ENCODE measurements at places on chromosomes 12 and 14.

- no peak for DNase-seq
Observed at GRCh38 chr12:50232771-50233209, 50.5 kb downstream of the LIMA1 start.

DNA sequence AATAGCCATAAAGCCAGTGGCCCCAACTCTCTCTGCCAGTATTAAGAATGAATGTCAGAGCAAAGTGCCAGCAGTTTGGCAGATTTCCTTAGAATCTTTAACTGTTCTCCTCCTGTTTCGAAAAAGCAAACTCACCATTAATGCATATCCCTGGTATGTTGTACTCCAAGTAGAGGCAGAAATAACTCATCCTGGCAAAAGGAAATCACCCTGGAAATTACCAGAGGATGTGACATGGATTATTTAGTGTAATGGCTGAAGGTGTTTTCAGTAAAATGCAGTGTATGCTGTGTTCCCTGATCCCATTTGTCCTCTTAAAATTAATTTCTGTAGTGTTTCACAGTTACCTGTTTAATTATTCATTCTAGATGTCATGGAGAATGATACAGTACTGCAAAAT, 105.3 kb downstream of the PDZRN4 start:
- no peak for DNase-seq

- no peak for DNase-seq
Observed at GRCh38 chr14:23942587-23942986, 11.0 kb upstream of the DHRS4 start.

DNA sequence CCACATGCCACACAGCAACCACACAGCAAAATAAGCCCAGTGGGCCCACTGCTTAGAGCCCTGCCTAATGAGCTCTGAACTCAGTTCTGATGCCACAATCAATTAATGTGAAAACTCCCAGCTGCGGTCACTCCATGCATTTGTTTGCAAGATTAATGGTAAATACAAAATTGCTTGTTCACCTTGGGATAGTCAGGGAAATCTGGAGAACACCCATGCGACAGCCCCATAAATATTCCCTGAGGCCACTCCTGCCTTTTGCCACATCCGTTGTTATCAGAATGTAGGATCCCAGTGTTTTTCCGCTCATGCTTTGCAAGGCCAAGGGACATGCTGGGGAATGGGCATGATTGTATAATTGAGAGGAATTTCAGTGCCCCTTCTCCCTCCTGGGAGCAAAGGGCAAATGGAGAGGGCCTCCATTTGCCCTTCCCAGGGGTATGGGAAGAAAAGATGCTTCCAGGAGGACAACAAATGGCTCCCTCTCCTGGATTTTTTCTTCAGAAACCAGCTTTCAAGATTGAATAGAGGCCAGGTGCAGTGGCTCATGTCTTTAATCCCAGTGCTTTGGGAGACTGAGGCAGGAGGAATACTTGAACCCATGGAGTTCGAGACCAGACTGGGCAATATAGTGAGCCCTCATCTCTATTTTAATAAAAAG, 30.8 kb upstream of the CMKLR1 start:
- DNase-seq = no peak

DNA sequence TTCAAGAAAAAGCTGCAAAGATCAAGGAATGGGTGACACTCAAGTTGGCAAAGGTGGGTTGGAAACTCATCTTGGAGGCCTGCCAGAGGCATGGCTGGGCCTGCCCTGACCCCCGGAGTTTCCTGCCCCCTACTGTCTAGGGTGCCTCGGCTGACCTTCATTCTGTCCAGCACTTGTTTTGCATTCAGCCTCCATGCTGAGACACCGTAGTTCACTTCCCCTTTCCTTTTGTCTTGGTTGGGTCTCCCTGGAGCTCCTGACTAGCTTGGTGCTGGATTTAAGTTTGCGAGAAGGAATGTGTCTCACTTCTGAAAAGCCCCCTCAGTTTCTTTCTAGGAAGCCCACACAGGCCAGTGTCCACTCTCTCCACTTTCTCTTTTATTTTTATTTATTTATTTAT, 26.5 kb downstream of the PLEKHH1 start:
- no peak for DNase-seq

- no peak for DNase-seq
Observed at GRCh38 chr14:48473944-48474343, 798.5 kb upstream of the MDGA2 start.
